ENCODE measurements at places on chromosomes 3 and 15.

- DNase-seq: no peak
Observed at GRCh38 chr15:62647843-62648505, 394.6 kb upstream of the TPM1 start.

DNA sequence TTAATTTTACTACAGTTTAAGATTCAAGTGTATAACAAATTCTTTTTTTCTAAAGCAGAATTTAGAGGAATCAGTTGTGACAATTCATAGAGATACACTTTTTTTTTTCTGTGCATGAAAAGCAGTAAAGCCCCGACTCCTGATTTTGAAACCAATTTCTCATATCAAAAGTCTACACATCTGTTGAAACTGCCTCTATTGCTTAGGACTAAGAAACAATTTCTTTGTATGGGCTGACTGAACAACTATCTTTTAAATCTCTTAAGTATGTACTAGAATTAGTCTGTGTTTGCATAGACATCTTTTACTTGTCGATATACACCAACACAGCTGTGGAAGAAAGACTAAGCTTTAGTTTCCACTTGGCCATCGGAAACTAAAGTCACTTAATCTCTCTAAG, 127.6 kb downstream of the MEIS2 start:
- no peak for DNase-seq

- no peak for DNase-seq
Observed at GRCh38 chr3:8733332-8734094, at the start of gene CAV3. Gene CAV3, plus strand, starts transcription at chr3:8733802. Its CDS starts 75 bp downstream, at chr3:8733877.

DNA sequence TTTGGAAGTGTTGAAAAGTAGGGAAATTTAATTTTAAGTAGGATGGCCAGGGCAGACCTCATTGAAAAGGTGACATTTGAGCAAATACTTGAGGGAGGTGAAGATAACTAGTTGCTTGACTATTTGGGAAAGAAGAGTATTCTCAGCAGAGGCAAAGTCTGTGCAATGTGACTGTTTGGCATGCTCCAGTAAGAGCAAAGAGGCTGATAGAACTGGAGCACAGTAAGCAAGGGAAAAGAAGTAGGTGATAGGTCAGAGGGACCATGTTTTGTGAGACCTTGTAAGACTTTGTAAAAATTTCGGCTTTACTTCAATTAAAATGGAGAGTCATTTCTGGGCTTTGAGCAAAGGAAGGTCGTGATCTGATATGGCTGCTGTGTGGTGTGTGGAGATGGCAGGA, 335.8 kb downstream of the ZIC1 start:
- no peak for DNase-seq

- no peak for DNase-seq
Observed at GRCh38 chr3:149648525-149648924, 9.3 kb downstream of the WWTR1 start.
